ENCODE measurements at places on chromosomes 12 and 14.

DNA sequence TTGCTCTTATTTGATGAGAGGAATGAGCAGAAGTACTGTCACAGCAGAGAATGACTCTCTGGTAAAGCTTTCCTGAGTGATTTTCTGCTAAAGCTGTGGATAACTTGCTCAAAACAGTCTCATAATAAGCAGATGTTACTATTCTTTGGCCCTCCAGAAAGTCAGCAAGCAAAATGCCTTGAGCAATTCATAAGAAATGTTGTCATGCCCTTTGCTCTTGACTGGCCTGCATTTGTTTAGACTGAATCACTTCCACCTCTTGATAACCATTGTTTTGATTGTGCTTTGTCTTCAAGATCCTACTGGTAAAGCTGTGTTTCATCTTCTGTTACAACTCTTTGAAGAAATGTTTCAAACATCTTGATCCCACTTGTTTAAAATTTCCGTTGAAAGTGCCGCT lies 457.9 kb upstream of the FOXG1 start:
- DNase-seq: no peak

GRCh38 chr12:67968321-67968720 lies 20.9 kb upstream of the IFNG-AS1 start:
- DNase-seq: peak; percentile 22

GRCh38 chr14:54105898-54106297 lies 149.3 kb upstream of the BMP4 start:
- no peak for DNase-seq

GRCh38 chr14:54252072-54252730 lies 144.6 kb upstream of the CDKN3 start:
- peak; percentile 79 for DNase-seq

GRCh38 chr12:124179936-124180607 lies 114.8 kb upstream of the RFLNA start:
- peak; percentile 42 for DNase-seq

- no peak for DNase-seq
These were observed 30.7 kb downstream of the SNRNP35 start for GRCh38 chr12:123488539-123489230.

Measured in EH (cell line).